ENCODE measurements at places on chromosomes 2 and 18.

- no peak for DNase-seq
Observed at GRCh38 chr2:118527571-118527970, 319.9 kb downstream of the EN1 start.

DNA sequence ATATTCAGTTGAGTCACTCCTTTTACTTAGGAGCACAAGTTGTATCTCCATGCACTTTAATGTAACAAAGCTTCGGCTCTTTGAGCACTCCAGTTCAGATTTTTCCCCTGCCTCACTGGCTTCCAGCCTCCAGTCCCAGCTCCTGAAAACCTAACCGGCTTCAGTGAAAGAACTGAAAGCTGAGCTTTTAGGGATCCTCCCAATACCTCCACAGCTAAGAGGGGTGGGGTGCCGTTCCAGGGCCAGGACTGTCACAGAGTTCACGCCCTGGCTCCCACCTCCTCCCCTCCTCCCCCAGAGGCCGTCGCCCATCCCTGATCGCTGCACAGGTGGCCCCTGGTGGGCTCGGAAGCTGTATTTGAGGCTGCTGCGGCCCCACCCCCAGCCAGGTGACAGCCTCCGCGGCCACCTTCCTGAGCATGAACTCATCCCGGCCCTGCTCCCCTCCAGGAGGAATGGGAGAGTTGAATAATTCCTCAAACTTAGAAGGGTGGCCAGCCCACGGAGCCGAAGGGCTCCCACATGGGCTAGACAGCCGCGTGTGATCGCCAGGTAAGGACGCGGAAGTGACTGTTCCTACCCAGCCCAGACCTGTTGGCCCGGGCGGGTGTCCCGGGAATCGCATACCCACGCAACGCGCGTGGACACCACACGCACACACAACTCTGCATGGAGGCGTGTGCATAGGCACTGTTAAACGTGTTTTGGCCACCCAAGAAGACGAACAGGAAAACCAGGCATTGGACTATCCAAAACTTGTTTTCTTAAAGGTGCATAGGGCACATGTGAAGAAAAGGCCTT, 1.8 kb downstream of the MYO5B start:
- no peak for DNase-seq

- no peak for DNase-seq
Observed at GRCh38 chr2:75616406-75616805, 30.2 kb upstream of the MRPL19 start.

DNA sequence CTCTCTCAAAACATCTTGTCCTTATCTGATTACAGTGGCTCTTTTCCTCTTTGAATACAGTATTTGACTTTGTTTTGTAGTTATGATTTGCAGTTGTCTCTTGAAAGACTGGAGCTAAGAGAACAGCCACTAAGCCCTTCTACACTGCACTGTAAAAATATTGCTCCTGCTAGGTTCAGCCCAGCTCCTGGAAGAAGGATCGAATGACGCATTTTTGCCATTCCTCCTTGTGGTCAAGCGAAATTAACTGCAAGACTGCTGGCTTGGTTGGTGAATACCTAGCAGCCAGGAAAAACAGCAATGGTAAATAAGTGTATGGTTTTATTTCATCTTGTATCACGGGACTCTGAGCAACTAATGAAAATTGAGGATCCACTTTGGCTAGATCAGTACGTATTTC, 407.8 kb upstream of the CDH2 start:
- no peak for DNase-seq

- no peak for DNase-seq
Observed at GRCh38 chr2:235592430-235592829, 98.6 kb downstream of the AGAP1 start.

DNA sequence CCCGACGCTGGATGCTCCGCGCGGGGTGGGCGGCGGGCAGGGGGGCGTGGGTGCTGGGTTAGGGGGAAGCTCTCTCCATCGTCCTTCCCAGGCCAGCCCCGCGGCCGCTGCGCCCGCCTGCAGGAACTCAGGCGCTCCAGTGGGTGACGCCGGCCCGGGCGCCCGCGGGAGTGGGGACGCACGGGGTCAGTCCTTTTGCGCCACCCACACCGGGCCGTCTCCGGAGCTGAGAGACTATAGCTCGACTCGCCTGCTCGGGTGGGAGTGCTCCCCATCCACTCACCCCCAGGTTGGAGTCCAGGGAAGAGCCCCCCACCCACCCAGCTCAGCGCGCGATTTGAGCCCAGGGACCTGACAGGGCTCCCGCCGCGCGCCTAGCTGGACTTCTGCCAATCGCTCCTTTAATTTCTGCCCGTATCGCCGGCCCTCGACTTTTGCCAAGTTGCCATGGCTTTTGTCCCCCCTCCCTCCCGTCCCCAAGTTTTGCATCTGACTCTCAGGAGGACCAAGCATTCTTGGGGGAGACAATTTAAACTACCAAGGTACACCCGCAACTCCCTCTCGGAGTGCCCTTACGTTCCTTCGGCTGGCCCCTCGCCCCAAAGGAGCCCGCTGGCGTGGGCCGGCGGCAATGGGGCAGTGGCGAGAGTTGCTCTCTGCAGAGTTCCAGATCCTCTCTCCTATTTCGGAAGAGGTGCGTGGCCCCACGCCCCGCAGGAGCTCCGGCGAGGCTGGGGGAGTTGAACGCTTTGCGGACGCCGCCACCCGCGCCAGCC, 205.8 kb upstream of the SMAD2 start:
- no peak for DNase-seq

DNA sequence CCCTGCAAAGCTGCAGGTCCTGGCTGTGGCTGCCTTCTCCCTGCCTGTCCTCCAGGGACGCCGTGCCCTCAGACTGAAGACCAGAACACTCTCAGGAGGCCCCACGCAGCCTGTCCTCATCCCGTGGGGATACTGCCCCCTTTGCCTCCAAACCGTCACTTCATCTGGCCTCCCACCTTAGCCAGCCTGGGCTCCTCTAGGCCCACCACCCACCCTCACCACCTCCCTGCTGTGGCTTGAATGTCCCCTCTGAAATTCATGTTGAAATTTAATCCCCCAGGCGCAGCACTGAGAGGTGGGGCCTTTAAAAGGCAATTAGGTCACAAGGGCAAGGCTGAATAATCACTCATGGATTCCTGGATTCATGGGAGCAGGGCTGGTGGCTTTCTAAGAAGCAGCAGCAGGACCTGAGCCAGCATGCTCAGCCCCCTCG, 198.2 kb downstream of the SEPTIN10 start:
- DNase-seq, result no peak

DNA sequence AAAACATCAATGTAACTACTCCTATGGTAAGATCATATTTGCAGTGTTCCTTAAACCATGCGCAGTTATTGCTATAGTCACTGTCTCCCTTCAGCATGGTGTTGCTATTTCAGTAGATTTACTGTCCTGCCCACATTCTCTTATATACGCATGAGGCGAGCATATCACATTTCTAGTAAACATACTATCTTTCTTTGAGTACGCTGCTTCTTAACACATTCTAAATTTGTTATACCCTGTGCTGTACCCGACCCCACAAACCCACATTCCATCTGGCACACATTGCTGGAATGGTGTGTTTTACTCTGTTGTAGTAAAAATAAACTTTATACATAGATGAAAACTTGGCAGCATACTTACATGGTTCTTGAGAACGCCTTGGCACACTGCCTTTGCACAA, 163.3 kb downstream of the QPCT start:
- DNase-seq, result no peak

GRCh38 chr18:7723558-7723957, 156.4 kb downstream of the PTPRM start:
- DNase-seq, result no peak

DNA sequence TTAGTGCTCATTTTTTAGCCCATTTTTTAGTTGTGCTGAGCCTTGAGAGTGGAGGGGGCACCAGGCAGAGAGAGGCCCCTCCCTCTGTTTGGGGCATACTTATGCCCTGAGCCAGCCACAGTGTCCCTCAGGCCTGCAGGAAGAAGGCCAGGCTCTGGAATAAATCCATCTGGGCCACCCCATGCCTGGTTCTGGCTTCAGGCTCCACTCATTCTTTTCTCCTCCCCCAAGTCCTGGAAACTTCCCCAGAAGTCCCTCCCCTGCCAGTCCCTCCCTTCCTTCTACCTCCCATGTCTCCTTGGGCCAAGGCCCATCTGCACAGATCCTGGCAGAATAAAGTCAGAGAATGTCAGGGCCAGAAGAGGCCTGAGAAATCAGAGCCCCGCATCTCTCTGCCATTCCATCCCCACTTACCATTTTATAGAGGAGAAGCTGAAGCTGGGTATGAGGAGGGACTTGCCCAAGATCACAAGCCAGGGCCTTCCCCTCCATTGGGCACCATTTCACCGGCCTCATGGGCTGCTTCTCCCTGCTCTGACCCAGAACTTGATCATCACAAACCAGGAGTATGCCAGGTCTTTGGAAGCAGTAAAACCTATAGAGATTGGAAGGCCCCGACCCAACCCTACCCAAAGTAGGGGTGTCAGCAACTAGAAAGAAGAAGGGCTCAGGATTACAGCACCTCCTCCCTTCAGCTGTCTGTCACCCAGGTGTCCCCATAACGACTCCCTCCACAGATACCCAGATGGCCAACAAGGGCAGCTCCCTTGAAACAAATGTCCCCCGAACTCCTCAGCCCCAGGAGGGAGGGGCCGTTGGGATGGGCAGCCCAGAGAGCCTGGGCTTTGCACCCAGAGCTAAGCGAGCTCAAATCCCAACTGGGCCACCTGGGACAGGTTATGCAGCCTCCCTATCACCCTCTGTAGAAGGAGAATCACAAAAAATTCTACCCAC, 108.4 kb downstream of the POLR1A start:
- DNase-seq, result no peak
